ENCODE measurements at places on chromosomes 6 and 20. TPM values are rescaled to one million over a fixed set of nuclear protein-coding genes. Genes with fewer than 3 reads are reported as not detected.

DNA sequence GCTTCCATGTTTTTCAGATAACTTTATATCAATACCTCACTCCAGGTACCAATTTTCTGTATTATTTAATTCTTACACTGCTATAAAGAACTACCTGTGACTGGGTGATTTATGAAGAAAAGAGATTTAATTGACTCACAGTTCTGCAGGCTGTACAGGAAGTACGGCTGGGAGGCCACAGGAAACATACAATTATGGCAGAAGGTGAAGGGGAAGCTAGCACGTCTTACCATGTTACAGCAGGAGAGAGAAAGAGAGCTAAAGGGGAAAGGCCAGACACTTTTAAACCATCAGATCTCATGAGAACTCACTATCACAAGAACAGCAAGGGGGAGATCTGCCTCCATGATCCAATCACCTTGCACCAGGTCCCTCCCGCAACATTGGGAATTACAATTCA lies 119.1 kb upstream of the BMP5 start:
- no peak for DNase-seq

- peak; percentile 41 for DNase-seq
These were observed 66.5 kb upstream of the PIM1 start for GRCh38 chr6:37103169-37104039.

DNA sequence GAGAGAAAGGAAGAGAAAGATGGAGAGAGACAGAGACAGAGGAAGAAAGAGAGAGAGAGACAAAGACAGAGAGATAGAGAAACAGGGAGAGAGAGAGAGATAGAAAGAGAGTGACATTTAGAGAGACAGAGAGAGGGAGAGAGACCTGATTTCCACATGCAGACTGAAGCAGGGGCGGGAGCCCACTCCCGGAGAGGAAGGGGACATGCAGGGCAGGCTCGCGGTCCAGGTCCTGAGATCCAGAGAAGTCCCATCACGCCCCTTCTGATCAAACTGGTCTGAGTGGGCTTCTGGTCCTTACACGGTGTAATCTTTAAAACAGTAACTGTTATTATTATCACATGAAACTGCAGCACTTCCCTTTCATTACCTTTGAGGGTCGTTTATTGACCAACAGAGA lies 62.2 kb downstream of the PHACTR3 start:
- no peak for DNase-seq

Gene TMEM244
- not detected for total RNA-seq

Gene BACH2
- 37.8 TPM for total RNA-seq

Gene ASIP
- not detected for total RNA-seq

DNA sequence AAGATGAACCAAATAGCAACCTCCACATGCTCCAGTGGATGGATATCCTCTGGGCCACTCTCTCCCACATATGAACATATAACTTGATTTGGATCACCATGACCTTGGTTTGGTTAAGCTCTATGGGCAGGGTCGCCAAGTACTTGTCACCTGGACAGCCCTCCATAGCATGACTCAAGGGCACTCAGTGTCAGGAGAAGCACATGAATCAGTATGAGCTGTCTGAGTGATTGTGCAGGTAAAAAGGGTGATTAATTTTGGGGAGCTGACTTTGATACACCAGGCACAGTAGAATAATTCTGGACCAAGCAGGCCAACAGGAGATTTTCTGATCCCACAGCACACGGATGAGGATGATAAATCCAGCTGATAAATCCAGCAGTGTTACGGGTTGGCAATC lies 74.4 kb downstream of the OPRM1 start:
- no peak for DNase-seq
